ENCODE measurements at places on chromosomes 7 and 10. TPM values are rescaled to one million over a fixed set of nuclear protein-coding genes. Genes with fewer than 3 reads are reported as not detected.
A peak's percentile ranks its signal among the peaks of the same experiment; 100 is the strongest.

- no peak for DNase-seq
These were observed 41.5 kb downstream of the PSPH start for GRCh38 chr7:56009695-56010094.

DNA sequence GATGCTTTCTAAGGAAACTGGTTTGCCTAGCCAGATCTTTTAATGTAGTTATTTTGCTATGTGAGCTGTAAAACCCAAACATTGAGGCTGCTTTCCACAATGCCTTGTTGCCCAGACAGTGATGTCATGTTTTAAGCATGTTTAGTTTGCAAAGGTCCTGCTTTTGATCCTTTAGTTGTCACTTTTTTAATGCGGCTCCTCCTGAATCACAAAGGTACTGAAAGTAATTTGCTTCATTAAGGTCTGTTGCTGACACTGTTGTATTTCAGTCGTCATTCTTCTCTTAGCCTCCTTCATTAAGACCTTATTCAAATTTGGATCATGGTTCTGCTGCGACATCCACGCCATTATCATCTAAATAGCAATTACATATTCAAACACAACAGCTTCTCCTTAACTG lies 10.6 kb downstream of the RPA3 start:
- DNase-seq = no peak

GRCh38 chr7:66609176-66609575 lies 19.5 kb upstream of the KCTD7 start:
- DNase-seq = no peak

DNA sequence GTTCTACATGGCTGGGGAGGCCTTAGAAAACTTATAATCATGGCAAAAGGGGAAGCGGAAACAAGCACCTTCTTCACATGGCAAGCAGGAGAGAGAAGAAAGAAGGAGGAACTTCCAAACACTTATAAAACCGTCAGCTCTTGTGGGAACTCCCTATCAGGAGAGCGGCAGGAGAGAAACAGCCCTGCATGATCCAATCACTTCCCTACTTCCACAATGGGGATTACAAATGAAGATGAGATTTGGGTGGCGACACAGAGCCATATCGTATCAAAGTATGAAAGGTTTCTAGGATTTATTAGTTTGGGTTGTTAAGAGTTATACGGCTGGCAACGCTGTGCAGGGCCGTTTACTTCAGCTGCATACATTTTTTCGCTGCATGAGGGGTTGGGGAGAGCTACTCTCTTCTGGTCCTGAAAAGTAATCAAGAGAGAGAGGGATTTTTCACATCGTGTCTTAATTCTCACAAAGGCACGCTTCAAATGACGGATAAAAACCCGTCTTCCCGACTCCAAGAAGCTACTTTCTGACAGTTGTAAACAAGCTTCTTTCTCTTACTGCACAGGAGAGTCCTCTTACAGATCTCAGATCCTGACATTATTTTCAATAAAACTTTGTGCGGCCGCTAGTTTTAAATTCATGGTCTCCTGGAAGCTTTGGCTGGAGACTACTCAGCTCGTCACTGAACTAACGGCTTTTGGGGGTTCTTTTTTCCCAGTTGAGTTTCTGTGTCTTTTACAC lies 751 bp upstream of the GTPBP10 start:
- DNase-seq = peak; percentile 26

- DNase-seq = no peak
These were observed 567.7 kb upstream of the ZWINT start for GRCh38 chr10:56928714-56929113.

- no peak for DNase-seq
These were observed 777.4 kb downstream of the SORCS1 start for GRCh38 chr10:106387063-106387462.

DNA sequence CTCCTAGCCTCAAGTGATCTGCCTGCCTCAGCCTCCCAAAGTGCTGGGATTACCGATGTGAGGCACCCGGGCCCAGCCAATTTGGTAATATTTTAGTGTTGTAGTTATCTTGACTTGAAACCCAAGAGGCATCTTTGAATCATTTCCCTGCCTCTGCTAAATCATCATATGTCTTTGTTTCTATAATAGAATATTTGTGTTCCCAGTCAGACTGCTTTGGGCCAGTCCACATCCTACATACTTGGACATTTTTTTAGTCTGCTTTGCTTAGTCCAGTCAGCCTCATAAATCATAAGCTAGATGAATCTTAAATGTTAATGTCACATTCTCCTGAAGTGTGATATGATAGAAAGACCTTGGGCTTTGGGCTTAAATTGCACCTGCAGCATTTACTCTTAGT lies 5.9 kb downstream of the STAM start:
- no peak for DNase-seq

GRCh38 chr10:120788771-120789170 lies 62.4 kb upstream of the WDR11 start:
- DNase-seq = no peak

- no peak for DNase-seq
These were observed 73.3 kb upstream of the GHITM start for GRCh38 chr10:84065804-84066601.

- no peak for DNase-seq
These were observed 8.1 kb upstream of the RABGEF1 start for GRCh38 chr7:66732439-66732838.

DNA sequence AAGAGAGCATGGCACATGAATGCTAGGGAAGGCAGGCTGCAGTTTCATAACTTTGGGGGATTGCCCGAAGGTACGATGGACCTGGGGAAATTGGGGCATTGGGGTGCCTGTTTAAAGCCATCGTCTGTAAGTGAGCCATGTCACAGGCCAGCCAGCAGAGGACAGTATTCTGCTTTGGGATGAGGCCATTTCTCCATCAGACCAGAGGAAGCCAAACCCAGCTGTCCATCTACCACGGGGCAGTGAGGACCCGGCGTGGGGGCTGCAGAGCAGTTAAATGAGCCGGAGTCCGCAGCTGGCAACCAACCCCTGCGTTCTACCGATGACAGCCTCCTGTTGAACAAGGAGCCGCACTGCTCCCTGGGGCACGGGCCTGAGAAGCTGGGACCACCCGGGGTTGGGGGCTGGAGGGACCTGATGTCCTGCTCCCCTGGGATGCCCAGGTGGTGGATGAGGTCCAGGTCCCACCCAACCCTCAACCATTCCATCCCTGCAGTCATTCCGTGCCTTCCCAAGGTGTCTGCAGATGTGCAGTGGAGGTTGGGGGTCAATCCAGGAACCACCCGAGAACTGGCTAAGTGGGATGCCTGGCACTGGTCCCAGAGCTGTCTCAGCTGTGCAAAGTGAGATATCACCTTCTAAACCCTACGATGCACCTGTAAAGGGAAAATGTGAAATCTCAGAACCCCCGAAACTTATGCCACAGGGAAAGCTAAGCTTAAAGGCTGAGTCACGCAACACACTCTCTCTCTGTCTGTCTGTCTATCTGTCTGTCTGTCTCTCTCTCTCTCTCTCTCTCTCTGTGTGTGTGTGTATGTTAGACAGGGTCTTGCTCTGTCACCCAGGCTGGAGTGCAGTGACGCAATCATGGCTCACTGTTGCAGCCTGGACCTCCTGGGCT lies 12.1 kb upstream of the RHBDD2 start:
- DNase-seq = peak; percentile 62

GRCh38 chr10:70981171-70981836 lies 92.9 kb upstream of the PCBD1 start:
- no peak for DNase-seq

DNA sequence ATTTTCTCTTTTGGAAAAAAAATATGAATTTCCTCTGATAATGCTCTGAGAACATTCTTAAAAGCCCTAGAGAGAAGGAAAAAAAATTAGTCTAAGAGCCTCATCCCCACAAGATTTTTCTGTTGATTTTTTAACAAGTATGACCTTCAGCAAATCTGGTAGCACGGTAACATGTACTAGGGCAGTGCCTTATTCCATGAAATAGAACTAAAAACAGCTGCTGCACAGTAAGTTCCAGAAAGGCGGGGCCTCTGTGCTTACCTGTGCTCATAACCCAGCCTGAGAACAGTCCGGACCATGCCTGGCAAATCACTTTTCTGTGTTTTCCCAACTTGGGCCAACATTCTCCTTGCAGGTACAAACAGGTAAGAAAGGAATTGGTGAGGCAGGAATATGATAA lies 519.1 kb upstream of the AKR1E2 start:
- DNase-seq = no peak

- DNase-seq = no peak
These were observed 712.1 kb downstream of the PHTF2 start for GRCh38 chr7:78510580-78511188.

DNA sequence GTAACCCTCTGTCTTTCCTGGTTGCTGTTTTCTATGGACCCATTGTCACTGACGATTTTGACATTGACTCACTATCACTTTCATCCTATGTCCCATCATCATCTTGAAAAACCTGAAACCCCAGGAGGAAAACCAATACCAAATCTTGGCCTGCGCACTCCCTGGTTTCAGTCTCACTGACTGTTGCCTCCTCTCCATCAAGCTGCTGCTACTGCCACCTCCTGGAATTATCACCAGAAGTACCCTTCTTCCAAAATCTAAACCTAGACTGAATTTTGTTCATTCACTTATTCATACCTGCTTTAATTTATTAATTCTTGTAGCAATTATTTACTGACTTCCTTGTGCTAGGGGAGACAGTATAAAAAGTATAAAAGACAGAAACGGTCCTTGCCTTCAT lies 44.5 kb upstream of the ACBD5 start:
- DNase-seq = peak; percentile 56

- DNase-seq = peak; percentile 49
These were observed 71.4 kb downstream of the NEURL1 start for GRCh38 chr10:103564776-103565520.

DNA sequence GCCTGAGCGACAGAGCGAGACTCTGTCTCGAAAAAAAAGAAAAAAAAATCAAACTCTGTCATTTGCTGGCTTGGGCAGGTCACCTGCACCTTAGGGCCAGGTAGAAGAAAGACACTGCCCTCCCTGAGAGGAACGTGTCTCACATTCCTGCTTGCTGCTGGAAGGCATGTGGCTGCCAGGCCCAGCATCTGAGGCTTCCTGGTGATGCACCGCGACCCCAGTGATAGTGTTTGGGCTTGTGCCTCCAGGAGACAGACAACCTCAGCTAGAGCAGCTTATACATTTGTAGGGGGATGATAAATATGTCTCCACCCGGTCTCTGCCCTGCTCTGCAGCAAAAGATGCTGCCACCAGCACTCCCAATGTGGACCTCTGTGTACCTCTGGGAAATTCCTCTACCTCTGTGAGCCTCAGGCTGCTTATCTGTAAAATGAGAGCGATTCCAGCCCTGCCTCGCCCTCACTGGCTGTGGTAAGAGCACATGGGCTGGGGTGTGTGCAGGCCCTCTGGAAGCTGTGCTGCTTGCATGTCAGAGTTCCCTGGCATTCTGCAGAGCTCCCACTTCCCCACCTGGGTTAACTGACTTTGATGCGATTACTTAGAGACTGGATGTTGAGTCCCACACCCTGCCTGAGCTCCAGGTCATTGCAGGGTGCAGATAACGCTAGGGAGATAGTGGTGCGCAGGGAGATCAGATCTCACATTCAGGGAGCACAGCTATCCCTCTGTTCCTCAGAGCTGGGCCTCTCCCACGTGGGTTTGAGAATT lies 19.9 kb downstream of the SLC29A3 start:
- DNase-seq = no peak

- no peak for DNase-seq
These were observed 641.0 kb upstream of the NRP1 start for GRCh38 chr10:33975481-33975880.

- DNase-seq = peak; percentile 64
These were observed 13.7 kb downstream of the SRGN start for GRCh38 chr10:69101451-69102095.

- no peak for DNase-seq
These were observed 15.2 kb downstream of the ATXN7L1 start for GRCh38 chr7:105861224-105861623.

- no peak for DNase-seq
These were observed 65.3 kb downstream of the LMBR1 start for GRCh38 chr7:156827587-156828203.

- no peak for DNase-seq
These were observed 25.3 kb downstream of the FKBP6 start for GRCh38 chr7:73353243-73353642.

- no peak for DNase-seq
These were observed 407.9 kb downstream of the KCNMA1 start for GRCh38 chr10:77229704-77230103.

DNA sequence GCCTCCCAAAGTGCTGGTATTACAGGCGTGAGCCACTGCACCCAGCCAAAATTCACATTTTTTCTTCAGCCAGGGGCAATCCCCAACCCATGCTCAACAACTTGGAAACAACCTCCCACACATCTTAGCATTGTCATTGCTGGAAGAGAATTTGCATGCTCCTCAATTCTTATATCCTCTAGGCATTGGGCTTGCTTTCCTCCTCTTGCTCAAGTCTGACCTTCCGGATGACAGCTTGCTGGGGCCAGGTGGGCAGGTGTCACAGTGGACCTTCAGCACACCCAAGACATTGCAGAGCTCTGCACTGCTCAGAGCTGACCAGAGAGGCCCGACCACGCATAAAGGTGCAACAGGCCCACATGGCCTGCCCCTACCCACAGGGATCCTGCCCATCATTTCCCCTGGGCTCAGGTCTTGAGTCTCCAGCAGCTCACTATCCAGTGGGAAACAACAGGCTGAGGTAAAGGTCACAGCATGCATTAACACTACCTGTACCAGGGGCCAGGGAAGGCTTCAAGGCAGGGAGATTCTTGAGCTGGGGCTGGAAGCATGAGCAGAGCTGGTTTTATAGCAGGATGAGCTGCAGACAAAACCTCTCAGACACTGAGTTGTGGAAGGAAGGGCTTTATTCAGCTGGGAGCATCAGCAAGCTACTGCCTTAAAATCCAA lies 6.8 kb upstream of the GPR15LG start:
- DNase-seq = no peak

DNA sequence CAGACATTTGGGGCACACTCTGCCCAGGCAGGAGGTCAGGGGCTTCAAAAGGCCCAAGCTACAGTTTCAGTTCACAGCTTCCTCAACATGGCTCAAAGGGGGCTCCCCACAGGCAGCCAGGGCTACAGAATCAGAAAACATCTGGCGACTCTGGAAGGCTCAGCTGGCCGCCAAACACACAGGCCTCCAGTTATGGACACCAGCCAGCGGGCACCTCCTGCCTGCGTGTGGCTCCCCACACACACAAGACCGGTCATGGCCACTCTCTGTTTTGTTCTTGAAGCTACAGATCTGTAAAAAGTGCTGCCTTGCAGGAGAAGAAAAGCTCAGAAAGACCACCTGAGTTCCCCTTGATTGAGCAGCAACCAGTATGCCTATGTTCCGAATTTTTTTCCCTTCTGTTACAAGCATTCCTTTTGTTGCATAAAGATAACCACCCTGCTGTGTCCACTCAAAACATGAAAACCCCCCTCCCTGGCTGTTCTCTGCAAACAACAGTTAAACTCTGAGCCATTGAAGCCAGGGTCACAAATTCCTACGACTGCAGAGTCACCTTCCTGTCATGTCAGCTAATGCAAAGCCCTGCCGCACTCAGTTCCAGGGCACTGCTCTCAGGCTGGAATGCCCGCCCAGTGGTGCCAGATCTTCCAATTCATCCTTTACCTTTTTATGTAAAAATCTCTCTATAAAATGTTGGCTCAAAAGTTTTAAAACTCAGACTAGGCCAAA lies 33.6 kb downstream of the VSTM4 start:
- DNase-seq = no peak

- DNase-seq = no peak
These were observed 31.8 kb downstream of the GPRIN2 start for GRCh38 chr10:46524472-46525176.

GRCh38 chr7:74475987-74476350 lies 22.3 kb downstream of the GTF2IRD1 start:
- DNase-seq = no peak

The ANXA8L1 gene
- total RNA-seq = not detected

The LHPP gene
- 24.7 TPM for total RNA-seq

The PDE6C gene
- not detected for total RNA-seq

The TYW1 gene
- total RNA-seq = 17.8 TPM

The TLX1 gene
- not detected for total RNA-seq

The GCK gene
- not detected for total RNA-seq

The ENTPD1 gene
- total RNA-seq = 14.9 TPM

The MET gene
- not detected for total RNA-seq

The RHOBTB1 gene
- 0.05 TPM for total RNA-seq

All from activated CD8-positive, alpha-beta T cell treated with anti-CD3 and anti-CD28 coated beads, Interleukin-2, amount 10 ng/mL, durations not matched to agents 7 days and 5 days (primary cell).